ENCODE measurements at places on chromosomes 1 and 21.
A peak's percentile ranks its signal among the peaks of the same experiment; 100 is the strongest.

DNA sequence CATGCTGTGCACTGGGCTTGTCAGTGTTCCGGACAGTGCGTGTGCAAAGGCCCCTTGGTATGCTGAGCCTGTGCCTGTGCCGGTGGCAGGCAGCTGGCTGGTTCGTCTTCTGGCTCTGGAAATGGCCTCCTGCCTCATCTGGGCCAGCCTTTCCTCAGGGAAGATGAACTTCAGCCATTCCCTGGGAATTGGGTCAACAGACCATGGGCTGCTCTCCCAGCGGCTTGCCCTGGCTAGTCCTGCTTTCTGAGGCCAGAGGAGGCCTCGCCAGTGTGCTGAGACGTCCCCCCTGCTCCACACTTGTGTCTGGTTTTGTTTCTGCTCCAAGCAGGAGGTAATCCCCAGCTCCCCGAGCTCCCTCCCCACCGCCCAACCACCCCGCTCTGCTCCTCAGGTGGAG lies 32.6 kb upstream of the RD3 start:
- no peak for DNase-seq

GRCh38 chr1:205291596-205291995 lies 29.9 kb downstream of the NUAK2 start:
- DNase-seq = no peak

- DNase-seq = no peak
Observed at GRCh38 chr1:26862781-26863684, at the start of gene SFN. Gene SFN, plus strand, starts transcription at chr1:26863149. Its CDS starts 64 bp downstream, at chr1:26863213.

DNA sequence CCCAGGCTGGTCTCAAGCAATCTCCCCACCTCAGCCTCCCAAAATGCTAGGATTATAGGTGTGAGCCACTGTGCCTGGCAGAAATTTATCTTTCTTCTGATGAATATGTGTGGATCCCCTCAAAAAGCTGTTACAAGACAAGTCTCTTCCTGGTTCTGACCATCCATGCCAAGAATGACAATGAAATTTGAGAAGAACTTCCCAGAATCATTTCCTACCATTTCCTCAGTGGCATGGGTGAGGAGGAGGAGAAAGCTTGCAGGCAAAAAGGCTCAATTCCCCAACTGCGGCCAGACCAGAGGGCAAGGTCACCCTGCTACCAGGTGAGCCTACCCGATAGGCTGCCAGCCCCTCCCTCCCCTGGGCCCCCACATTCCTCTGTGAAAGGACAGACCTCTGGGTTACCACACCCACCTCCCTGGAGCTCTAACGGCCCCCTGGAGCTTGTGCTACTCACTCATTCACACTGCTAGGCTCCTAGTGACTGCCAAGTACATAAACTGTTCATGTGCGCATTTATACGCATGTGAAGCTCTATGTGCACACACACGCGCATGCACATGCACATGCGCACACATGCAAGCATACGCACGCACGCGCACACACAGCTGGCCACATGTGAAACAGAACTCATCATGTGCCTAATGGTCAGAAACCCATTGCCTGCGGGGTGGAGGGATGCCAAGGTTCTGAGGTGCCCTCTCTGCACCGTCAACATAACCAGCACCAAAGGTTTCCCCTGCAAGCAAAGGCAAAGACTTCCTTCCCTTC lies 17.0 kb downstream of the MRAP start:
- no peak for DNase-seq

DNA sequence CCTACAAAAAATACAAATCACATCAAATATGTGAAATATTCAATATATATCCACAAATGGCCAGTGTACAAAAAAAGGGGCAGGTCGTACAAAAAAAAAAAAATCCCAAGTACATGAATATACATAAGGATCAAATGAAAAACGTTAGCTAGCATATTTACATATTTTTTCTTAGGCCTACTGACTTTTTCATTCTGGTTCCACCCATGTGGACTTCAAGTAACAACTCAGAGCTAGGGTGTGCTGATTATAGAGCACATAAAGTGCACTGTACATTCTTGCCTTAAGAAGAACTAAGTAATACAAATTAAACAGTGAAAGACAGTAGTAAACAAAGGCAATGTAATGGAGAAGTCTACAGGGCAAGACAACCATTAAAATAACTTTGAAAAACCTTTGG lies 297.0 kb downstream of the AKT3 start:
- no peak for DNase-seq

GRCh38 chr1:212791261-212791675 lies 309 bp downstream of the NSL1 start:
- peak; percentile 58 for DNase-seq

DNA sequence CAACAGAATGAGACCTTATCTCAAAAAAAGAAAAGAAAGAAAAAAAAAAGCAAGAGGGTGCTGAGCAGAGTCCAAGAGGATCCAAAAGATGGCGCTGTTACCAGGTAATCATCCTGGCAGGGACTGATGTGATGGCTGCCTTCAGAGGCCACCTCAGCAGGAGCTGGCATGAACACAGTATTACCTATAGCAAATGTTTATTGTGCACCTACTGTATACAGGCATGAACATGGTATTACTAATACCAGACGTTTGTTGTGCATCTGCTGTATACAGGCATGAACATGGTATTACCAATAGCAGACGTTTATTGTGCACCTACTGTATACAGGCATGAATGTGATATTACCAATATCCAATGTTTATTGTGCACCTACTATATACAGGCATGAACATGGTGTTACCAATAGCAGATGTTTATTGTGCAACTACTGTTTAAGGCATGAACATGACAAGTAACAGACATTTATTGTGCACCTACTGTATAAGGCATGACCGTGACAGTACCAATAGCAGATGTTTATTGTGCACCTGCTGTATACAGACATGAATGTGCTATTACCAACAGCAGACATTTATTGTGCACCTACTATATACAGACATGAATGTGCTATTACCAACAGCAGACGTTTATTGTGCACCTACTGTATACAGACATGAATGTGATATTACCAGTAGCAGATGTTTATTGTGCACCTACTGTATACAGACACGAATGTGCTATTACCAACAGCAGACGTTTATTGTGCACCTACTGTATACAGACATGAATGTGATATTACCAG lies 115.1 kb upstream of the TMEM51 start:
- DNase-seq = peak; percentile 14

DNA sequence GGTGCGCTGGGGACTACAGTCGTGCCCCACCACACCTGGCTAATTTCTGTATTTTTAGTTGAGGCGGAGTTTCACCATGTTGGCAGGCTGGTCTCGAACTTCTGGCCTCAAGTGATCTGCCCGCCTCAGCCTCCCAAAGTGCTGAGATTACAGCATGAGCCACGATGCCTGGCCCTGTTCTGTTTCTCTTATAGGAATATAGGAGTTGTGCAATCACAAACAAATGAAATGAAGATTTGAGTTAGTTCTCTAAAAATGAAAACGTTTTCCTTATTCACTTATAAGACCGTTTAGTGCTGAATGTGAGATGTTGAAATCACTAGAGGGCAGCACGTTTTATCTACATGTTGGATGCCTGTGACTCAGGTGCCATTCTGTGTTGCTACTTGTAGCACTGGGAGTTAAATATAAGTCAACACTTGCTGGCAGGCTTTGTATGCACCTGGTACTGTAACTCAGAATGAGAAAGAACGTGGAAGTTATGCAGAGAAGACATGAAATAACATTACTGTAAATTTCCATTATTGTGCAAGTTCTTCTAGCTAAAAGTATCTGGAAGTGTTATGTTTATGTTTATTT lies 45.8 kb downstream of the MIGA1 start:
- DNase-seq = peak; percentile 69

- DNase-seq = no peak
Observed at GRCh38 chr1:19325958-19326747, 14.0 kb downstream of the SLC66A1 start.

GRCh38 chr1:222224636-222225315 lies 323.1 kb downstream of the HHIPL2 start:
- DNase-seq = peak; percentile 14

GRCh38 chr1:243407284-243408018 lies 151.6 kb downstream of the SDCCAG8 start:
- DNase-seq = peak; percentile 76

- no peak for DNase-seq
Observed at GRCh38 chr1:211487672-211488208, 4.2 kb downstream of the RD3 start.

DNA sequence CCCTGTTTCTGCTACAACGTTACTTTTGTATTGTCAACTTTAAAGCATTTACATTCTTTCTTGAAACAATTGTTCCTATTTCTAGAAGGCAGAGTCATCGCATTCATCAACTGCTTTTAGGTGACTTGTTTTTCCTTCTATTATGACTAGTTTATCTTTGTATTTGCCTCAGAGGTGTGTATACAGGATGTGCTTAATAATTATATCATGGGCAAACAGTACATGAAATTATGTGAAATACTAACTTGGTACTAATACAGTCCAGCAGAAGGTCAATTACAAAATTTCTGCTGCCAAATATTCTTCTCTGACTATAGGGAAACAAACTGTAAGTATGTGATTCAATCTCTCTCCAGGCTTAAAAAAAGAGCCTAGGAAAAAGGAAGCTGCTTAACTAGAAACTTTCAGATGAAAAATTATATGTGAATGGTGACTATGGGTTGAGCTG lies 101.6 kb downstream of the C4BPA start:
- DNase-seq = no peak

DNA sequence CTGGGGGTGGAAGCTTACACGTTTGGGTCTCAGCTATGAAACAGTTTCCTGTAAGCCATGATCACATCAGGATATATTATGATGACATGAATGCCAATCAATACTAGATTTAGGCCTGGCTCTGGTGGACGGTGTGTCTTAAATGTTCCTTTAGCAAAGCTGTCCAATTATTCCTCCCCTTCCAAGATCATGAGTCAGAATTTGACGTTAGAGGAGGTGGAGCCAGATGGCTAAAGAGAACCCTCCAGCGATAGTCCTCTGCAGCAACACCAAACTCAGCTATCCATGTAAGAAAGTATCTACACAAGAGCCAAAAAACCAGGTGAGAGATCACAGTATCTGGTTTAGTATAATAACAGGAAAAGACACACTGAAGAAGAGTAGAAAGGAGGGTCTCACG lies 47.8 kb downstream of the PACC1 start:
- peak; percentile 28 for DNase-seq

GRCh38 chr1:111903871-111904449 lies 85.5 kb downstream of the KCND3 start:
- DNase-seq = no peak

- peak; percentile 25 for DNase-seq
Observed at GRCh38 chr1:160046494-160047110, 14.8 kb upstream of the PIGM start.

- peak; percentile 99 for DNase-seq
Observed at GRCh38 chr1:210373878-210374599, 45.3 kb downstream of the HHAT start.

GRCh38 chr1:29579821-29580425 lies 343.6 kb downstream of the PTPRU start:
- peak; percentile 76 for DNase-seq

GRCh38 chr1:58754683-58755467 lies 29.0 kb downstream of the JUN start:
- no peak for DNase-seq

DNA sequence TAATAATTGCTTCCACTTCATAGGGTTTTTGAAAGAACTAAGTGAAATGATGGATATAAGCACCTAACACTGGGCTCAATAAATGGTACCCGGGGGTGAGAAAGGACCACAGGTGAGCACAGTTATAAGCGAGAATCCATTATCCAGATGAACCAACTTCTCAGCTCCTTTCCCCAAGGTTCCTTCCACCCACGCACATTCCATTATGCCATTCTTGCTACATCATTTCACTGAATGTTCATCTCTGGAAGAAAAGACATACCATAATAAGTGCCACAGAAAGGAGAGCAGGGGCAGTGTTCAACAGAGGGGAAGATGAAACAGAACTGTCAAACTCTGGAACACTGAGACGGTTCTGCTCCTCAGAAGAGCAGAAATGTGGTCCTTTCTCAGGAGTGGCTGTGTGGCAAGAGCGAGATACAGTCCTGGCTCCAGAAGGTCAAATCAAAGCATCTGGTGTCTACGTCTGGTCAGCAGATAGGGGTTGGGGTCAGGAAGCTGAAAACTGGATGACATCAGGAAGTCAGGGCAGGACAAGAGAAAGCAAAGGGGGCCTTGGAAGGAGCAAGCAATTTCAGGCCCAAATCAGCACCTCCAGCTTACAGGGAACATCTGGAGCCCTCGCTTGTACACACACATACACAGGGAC lies 255.4 kb upstream of the TMEM51 start:
- no peak for DNase-seq

- DNase-seq = no peak
Observed at GRCh38 chr1:152959801-152960451, 10.5 kb upstream of the SPRR4 start.

DNA sequence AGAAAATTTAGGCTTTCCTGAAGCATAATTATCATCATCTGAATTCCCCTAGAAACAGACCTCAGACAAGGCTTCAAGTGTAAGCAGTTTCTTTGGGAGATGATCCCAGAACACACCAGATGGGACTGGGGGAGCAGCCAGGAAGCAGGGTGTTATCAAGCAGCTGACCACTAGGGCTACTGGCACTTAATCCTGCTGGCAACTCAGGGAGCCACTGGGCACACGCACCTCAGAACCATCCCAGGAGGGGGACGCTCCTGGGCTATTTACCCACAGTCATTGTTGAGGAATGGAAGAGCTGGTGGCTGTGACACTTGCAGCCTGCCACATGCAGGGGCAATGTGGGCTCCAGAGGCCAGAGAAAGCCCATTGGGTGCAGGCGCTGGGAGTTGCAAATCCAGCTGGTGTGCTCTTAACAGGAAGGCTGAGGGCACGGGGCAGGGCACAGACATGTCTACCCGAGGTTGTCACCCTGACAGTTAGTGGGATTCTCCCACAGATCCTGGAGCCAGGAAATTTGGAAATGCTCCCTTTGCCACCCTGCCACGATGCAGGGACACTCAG lies 15.1 kb upstream of the IL22RA1 start:
- no peak for DNase-seq

GRCh38 chr1:176193023-176193422 lies 14.1 kb downstream of the COP1 start:
- no peak for DNase-seq

DNA sequence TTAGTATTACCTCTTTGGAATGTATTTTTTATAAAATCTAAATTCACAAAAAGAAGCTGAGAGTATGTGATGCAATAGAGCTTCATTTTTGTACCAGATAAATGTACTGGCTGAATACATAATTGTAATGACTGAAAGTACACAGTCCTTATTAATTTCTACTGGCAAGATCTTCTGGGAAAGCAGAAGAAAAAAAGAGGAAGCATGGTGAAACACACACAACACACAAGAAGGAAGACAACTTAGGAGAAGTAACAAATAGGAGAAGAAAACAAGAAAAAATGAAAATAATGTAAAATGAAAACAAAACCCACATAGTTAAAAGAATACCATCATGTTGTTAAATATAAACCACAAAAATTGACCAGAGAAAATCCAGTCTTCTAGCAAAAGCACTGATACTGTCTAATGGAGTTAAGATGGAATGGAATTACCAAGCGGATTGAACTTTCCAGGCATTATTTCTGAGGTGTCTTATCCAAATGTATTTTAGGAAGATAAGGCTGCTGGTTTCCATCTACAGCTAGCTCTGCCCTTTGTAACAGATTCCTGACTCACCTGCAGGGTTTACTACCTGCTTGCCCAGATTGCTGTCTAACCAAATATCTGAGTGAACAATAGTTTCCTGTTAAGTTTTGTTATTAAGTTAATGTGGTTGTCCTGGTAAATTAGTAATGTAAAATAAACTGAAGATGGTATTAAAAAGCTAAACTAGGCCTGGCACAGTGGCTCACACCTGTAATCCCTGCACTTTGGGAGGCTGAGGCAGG lies 4.5 kb upstream of the COP1 start:
- DNase-seq = no peak

GRCh38 chr1:87151500-87152421 lies 176.9 kb upstream of the LMO4 start:
- peak; percentile 77 for DNase-seq

- no peak for DNase-seq
Observed at GRCh38 chr1:180486092-180486491, 16.3 kb downstream of the ACBD6 start.

Measured in fibroblast of upper back skin (primary cell).